ENCODE measurements at places on chromosomes 13 and 19.
A peak's percentile ranks its signal among the peaks of the same experiment; 100 is the strongest.

DNA sequence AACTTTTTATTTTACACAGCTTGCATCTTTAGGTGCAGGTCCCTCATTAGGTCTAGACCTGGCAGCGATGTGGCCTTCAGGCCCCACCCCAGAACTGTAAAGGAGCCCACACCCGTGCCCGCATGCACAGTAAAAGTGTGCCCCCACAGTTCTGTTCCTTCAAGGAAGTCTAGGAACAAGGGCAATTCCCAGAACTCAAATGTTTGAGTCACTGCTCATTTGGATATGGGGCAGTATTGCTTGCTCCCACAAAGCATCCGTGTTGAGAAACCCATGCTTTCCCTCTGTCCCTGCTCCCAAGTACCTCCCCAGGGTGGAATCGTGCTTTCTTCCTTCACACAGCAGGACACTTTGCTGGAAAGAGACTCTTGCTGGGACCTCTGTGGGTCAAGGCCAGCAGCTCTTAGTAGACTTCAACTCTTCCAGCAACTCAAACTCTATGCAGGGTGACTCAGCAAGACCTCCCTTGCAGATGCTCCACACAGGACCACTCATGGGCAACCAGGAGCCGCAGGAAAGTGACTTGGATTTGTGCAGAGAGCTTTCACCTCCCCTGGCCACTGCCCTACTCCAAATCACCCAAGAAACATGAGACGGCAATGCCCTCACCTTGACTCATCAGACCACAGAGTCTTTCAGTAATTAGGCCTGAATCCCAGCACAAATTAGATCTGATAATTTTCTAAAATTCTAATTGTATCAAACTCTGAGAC is 12.3 kb downstream of the SLC7A1 start:
- DNase-seq: no peak

- no peak for DNase-seq
These were observed 23.4 kb upstream of the SLC7A10 start for GRCh38 chr19:33248954-33249613.

GRCh38 chr19:4911786-4912672 is 2.7 kb downstream of the UHRF1 start:
- peak; percentile 38 for DNase-seq

- DNase-seq: no peak
These were observed 342 bp downstream of the ASF1B start for GRCh38 chr19:14135985-14136508.

DNA sequence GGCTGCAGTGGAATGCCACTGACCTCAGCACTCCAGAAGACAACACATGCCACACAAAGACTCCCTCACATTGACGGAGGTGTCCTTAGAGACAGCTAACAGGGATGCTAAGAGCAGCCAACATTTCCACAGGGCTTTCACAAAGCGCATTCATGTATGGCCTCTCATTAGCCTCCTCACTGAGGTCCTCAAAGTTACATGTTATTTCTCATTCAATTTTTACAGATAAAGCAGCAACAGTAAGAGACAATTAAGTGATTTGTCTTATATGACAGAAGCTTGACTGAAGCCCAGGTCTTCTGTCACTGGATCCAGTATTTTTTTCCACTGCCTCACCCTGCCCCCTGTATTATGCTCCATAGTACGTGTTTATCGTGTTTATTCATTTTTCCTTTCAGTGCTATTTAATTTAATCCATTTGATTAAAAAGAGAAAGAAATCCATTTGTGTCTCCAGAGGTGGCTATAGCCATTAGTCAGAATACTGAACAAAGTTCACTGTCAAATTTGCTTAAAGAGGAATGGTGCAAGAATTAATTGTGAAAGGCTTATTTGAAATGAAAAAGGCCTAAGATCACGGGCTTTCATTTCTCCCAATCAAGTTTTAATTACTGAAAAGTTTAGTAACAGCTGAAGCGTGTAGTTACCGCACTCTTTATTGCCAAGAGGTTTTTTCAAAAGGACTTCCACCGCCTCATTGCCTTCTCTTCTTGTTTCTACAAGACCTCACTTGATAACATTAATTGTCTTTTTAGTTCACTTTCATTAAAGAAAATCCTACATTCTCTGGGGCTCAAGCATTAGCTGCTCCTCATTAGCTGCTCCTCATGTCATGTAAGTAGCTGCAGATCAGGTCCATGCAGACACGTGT is 115.0 kb downstream of the COG6 start:
- DNase-seq: no peak
